ENCODE measurements at places on chromosomes 7 and 10.
A peak's percentile ranks its signal among the peaks of the same experiment; 100 is the strongest.

GRCh38 chr10:107859065-107859464 is 694.6 kb upstream of the SORCS1 start:
- no peak for DNase-seq

DNA sequence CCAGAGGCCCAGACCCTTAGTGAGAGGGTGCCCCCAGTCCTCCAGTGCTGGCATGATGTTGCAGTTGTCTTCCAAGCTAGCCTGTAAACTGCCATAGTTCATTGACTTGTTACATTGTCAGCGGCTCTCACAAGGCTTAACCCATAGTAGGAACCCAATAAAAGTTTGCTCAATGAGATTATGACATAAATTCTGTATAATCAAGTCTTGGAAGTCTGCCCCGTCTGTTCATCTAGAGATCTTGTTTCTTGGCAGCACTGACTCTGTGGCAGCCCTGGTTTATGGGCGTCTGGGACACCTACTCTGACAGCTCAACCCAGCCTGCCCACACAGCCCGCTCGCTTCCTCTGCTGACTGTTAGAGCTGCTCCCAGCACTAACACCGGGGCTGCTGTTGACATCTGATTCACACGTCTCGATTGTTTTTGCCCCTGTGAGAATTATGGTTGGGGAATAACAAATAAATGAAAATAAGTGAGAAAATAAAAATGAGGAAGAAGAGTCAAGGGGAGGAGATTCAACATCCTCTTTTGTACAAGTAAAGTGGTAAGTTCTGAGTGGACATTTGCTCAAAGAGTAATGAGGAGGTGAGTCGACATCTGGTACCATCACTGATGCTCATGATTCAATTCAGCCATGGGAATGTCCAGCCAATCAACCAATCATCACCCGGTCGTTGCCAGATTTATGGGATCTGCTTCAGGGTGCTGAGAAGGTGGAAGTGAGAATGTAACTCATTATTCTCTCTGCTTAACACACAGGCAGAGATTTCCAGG is 160.8 kb downstream of the SPAG6 start:
- peak; percentile 79 for DNase-seq

- peak; percentile 60 for DNase-seq
Measured at GRCh38 chr7:151408839-151409666, 785 bp downstream of the WDR86 start.

- DNase-seq: no peak
Measured at GRCh38 chr10:120048391-120048790, 155.9 kb downstream of the SEC23IP start.

DNA sequence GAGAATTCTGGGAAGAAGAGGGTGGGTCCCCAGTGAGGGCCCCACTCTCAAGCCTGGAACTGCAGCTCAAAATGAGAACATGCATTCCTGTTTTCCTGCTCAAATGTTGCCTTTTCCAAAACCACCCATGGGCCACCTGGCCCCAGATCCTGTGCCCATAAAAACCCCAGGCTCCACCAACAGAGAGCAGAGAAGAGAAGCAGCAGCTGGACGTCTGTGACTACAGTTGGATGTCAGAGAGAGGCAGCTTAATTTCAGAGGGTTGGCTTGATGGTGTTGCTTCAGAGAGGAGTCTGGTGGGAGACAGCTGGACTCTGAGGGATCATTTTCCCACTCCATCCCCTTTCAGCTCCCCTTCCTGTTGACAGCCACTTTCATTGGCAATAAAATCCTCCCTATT is 256.4 kb downstream of the FZD1 start:
- DNase-seq: no peak

DNA sequence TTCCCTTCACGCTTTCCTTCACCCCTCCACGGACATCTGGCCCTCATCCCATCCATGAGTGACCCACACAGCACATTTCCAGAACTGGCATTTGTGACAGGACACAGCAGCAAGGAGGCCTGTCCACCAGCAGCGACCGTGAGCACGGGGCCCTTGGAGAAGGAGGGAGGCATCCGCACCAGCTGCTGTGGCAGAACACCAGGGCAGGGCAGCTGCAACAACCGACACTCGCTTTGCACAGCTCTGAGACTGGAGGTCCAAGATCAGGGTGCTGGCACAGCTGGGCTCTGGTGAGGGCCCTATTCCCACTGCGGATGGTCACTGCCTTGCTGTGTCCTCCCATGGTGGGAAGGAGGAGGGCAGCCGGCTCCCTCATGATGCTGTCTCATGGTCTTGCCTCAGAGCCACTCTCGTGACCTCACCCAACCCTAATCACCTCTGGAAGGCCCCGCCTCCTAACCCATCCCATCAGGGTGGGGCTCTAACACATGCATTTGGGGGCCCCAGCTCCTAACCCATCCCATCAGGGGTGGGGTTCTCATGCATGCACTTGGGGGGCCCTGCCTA is 36.7 kb downstream of the PTPRN2 start:
- no peak for DNase-seq

GRCh38 chr7:141544831-141545230 is 6.4 kb upstream of the AGK start:
- no peak for DNase-seq

DNA sequence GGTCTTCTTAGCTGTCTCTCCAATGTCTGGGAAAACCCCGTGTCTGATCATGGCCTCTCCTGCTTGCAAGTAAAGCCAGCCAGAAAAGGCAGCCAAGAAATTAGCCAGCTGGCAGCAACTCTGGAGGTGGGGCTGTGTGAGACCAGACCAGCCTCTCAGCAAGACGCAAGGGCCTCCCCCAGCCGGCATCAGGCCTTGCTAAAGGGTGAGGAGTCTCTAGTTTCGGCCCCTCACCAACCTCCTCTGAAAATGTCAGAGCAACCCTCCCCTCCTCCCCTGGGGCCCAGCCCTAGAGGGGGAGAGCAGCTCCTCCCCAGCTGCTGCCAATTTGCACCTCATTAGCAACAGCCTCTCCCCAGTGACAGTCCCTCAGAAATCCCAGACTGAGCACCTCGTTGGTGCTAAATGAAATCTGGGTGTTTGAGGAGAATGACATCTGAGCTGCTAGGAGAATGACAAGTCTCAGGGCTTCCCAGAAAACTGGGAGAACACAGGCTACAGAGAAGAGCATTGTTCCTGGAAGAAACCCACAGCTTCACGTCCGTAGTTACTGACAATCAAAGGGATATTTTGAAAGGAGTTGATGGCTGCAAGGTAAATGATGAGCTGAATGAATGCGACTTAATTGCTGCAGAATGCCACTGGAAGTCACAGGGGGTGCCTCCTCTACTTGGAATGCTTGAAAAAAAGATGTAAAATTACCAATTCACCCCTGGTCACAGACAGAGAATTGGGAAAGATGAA is 25.9 kb downstream of the DGKI start:
- DNase-seq: no peak

DNA sequence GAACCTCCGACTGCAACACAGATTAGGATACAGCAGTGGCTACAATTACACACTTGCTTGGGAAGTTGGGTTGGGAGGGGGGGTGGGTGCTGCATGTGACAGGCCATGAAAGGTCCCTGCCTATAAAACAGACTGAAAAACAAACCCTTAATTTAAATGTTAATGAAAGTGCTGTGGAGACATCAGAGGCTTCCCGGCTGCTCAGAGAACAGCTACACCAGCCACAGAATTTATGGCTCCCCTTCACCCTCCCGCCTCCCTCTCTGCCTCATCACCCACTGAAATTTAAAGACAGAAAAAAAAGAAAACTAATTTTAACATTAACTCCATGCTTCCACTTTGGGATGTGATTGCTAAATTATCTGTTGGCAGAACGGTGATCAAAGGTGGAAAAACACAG is 34.7 kb downstream of the FBXW4 start:
- no peak for DNase-seq

DNA sequence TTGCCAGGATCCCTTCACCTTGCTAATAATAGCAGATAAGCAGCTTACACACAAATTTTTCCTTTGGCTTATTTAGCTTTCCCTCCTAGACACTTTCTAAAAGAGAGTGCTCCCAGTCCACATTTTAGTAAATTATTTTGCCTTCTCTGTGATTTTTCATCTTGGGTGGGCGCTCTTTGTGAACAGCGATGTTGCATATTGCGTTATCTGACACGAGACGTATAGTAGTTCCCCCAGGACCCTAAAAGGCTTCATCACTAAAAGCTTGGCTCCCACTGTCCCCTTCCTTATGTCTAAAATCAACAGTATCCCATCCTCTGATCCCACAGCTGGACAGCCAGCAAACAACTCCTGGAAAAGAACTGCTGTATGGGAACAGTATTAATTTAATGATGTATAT is 232.9 kb downstream of the DYNC1I1 start:
- DNase-seq: no peak

GRCh38 chr7:78194611-78195010 is 396.0 kb downstream of the PHTF2 start:
- DNase-seq: no peak
